Hindlimb muscle (tissue), 1 donor: ENCODE measurements at places on chromosomes 6 and 20. TPM values are rescaled to one million over a fixed set of nuclear protein-coding genes. Genes with fewer than 3 reads are reported as not detected.

- no peak for DNase-seq
Observed at GRCh38 chr6:30424549-30424948, 64.8 kb upstream of the HLA-E start.

GRCh38 chr6:10411971-10412460, 2.9 kb downstream of the TFAP2A start:
- no peak for DNase-seq

- DNase-seq: no peak
Observed at GRCh38 chr6:28251661-28252008, 434 bp downstream of the ZKSCAN4 start.

DNA sequence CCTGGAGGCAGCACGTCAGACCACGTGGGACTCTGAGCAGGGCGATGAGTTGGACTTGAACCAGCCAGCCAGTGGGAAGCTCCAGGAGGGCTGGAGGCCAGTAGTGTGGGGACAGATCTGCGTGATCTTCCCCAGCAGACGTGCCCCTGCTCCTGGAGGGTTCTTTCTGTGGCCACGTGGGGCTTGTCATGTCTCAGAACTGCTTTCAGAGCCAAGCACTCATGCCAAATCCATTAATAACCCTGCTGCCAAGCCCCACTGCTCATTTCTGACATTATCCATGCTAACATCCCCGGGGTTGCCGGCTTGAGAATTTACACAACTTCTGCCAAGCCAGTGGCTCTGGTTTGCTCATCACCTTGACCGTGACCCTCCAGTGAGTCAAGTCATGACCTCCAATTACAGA, 38.3 kb downstream of the SIRPA start:
- DNase-seq: peak; percentile 15

GRCh38 chr6:165819394-165819793, 156.4 kb upstream of the PDE10A start:
- DNase-seq: no peak

The FKBP1C gene
- 1.9 TPM for polyA plus RNA-seq

The KCNG1 gene
- polyA plus RNA-seq: 0.35 TPM

GRCh38 chr6:27133281-27134227, 113.9 kb upstream of the PRSS16 start:
- peak; percentile 64 for DNase-seq

DNA sequence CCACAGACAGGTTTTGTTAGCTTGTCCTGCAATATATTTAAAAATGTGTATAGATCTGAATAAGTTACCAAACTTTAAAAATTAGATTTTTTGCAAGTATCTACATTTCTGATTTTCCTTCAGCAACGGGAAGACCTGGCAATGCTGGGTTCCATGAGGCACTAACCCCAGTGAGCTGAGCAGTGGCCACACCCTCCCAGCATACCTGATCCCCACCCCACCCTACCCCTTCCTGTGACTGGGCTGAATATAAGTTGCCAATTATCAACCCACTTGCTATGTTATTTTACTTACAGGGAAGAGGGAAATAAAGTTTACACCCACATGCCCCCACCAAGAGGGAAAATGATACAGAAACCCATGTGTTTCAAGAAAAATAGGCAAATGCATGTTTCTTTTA, 70.3 kb upstream of the RALGAPA2 start:
- no peak for DNase-seq

The NKX2-2 gene
- not detected for polyA plus RNA-seq

DNA sequence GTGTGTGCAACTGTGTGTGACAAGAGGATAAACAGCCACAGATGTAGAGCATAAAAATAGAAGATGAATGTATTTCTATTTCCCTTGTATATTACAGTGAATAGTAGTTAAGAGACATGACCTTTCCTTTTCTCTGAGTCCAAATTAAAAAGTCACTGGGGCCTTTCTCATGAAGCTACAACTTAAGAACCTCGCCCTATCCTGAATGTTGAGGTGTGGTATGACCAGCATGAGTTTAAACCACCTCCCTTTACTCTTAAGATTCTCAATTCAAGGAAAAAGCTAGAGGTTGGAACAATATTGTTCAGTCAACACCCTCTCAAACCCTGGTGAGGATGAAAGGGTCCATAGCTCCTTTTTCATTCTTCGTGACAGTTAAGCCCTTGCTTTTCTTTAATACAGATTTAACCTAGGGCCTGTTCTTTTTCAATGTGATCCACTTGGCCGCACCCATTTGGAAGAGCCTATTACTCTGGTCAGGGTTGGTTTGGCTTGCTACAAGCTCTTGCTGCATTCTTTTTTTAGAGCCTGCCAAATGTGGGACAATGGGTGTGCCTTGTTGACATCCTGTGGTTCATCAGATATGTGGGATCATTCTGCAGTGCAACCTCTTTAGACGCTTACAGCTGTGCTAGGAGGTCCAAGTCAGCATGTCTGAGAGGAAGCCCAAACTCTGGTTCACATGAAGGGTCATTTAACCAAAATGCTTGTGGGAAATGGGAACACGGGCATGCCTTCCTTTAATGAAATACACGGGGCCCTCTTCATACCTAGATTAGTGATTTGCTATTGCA, 290.0 kb downstream of the HAO1 start:
- DNase-seq: no peak

DNA sequence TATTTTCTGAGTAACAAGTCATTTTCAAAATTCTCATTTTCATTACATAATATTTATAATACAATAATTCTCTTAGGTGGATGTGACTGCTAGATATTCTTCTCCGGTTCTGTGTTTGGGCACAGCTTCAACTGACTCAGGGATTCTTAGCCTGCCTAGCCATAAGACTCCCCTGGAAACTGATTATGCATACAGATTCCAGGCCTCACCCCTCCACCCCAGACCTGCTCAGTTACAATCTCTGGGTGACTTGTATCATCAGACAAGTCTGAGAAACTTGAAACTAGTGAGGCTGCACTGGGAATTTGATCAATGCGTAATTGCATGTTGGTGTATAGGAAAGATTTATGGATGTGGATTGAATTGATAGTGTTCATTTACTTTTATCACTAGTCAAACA, 25.4 kb downstream of the FLRT3 start:
- no peak for DNase-seq

DNA sequence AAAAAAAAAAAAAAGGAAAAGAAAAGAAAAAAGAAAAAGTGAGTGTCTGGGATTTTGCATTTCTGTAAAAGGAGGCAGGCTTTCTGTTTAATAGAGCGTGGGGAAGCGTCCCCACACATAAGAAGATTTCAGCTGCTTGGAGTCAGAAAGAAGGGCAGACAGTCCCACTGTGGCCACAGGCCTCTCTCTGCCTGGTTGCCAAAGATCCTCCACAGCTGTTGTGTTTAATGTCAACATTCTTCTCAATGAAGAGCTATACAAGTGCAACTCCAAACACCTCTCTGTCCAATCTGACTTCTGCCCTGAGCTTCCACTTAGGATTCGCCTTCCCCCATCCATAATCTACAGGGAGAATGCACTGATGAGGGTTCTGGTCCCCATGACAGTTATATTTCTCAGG, 64.3 kb upstream of the MLN start:
- no peak for DNase-seq

DNA sequence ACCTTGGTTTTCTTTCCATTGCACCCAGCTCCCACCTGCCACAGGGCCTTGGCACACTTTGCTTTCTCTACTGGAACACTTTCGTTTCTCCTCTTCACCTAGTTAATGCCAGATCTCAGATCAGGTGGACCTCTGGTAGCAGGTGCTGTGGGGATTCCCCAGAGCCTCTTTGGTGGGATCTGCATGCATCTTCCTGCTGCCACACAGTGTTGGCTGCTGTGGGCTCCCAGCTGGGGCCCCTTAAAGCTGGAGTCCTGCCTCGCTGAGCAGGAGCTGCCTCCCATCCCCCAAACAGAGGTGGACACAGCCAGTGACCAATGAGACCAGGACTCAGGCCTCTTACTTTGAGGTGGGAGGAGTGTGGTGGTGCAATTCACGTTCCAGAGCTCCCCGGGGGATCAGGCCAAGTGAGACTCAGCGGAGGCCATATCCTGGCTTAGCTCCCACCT, 28.4 kb downstream of the CEBPB start:
- no peak for DNase-seq

- no peak for DNase-seq
Observed at GRCh38 chr6:133085471-133085870, 155.7 kb upstream of the EYA4 start.

GRCh38 chr20:8161264-8162071, 29.4 kb downstream of the PLCB1 start:
- DNase-seq: no peak

GRCh38 chr6:119110601-119111548, 32.4 kb upstream of the FAM184A start:
- peak; percentile 61 for DNase-seq

GRCh38 chr6:39785281-39785680, 6.9 kb upstream of the DAAM2 start:
- no peak for DNase-seq

GRCh38 chr6:4649728-4650127, 126.5 kb upstream of the CDYL start:
- no peak for DNase-seq

- DNase-seq: no peak
Observed at GRCh38 chr6:23851522-23851921, 274.5 kb upstream of the NRSN1 start.

The CRISP1 gene
- not detected for polyA plus RNA-seq

The SFTA2 gene
- polyA plus RNA-seq: not detected

DNA sequence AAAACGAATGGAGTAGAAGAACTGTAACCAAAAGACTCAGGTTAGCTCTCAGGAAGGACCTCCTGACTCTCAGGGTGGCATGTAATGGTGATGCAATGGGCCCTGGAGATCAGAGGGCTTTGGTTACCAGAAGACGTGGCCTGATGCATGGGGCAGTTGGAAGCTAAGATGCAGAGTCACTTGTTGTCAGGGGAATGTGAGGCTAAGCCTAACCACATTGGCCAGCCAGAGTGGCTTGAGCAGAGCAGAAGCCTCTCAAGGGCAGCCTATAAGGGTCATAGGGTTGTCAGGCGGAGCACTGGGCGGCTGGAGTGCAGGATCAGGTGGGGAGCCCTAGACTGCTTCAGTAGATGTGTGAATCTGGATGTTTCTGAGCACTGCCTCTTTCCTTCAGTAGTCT, 5.9 kb downstream of the CNBD2 start:
- DNase-seq: no peak

GRCh38 chr6:72890233-72890632, 268.4 kb downstream of the KCNQ5 start:
- no peak for DNase-seq

DNA sequence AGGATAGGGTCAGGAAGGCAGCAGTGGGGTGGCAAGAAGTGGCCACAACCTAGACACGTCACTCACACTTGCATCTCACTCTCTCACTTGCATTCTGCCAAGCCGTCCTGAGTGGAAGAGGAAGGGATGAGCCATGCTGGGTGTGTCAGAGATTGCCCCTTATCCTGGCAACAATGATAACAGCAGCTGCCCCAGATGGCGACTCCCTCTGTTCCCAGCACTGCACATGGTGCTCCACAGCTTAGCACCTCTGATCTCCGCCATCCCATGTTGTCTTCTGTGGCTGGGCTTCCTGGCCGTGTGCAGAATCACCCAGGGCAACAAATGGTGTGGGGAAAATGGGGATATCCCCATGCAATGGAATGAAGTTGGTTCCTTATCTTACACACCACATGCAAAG, 11.1 kb downstream of the KCNB1 start:
- DNase-seq: no peak

- no peak for DNase-seq
Observed at GRCh38 chr6:97630604-97631003, 347.6 kb upstream of the MMS22L start.

The RBBP8NL gene
- polyA plus RNA-seq: not detected

The EPB41L1 gene
- polyA plus RNA-seq: 20.8 TPM

GRCh38 chr20:21185849-21186248, 60.0 kb downstream of the KIZ start:
- no peak for DNase-seq

The HUS1B gene
- not detected for polyA plus RNA-seq

GRCh38 chr6:149306967-149307366, 10.5 kb upstream of the TAB2 start:
- DNase-seq: no peak

GRCh38 chr6:33668914-33669313, 42.6 kb downstream of the UQCC2 start:
- DNase-seq: no peak

GRCh38 chr6:152267967-152268845, 369.0 kb downstream of the SYNE1 start:
- no peak for DNase-seq

The CAP2 gene
- 213 TPM for polyA plus RNA-seq

The SAMD5 gene
- polyA plus RNA-seq: 2.1 TPM

DNA sequence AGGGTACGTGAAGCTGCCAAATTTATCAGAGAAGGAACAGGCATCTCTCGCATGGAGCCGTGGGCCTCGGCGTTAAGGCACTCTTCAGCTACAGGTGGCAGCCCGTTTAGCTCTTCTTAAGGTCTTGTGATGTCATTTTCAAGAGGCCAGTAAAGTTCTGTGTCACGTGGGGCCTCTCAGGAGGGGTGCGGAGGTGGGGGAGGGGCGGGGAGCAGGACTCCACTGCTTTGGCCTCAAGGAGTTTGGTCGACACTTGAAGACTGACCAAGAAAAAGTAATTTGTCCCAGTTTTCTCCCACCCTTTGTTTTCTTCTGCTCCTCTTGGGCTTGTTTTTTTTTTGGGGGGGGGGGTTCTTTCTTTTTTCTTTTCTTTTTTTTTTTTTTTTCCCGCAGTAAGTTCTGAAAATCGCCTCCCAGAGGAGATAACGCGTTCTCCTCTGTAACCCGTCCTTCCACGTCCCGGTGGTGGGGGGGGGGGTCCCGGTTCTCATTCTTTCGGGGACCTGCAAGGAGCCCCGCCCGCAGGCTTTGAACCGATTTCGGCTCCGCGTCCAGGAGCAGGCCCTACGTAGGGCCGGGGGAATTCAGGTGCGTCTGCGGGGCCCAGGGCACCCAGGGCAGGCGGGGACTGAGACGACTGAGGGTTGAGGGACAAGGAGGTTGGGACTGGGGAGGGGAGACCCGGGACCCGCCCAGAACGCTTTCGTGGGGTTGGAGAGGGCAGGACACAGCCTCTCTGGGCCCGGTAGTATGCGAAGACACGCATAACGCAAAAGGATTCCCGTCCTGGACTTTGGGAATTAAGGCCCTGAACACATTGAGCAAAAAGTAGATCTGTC, 26.0 kb downstream of the GPX6 start:
- peak; percentile 60 for DNase-seq

DNA sequence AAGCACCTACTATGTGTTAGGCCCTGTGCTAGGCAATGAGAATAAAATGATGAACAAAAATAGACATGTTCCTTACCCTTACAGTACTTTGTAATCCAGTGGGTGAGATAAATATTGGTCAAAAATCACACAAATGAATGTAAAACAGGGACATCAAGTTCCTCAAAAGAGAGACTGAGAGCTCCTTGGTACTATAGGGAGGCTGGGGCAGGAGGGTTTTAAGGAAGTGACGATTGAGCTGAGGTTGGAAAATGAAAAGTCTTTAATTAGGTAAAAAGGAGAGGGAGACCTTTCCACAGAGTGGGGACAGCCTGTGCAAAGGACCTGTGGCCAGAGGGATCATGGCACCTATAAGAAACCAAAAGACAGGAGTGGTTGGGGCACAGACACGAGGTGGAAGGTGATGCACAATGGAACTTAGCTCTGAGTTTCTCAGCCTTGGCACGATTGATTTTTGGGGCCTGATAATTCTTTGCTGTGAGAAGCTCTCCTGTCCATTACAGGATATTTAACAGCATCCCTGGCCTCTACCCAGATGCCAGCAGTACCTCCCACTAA, 140.3 kb downstream of the CEP57L1 start:
- DNase-seq: no peak

The PI3 gene
- not detected for polyA plus RNA-seq

- DNase-seq: no peak
Observed at GRCh38 chr6:776951-777350, 84.0 kb upstream of the EXOC2 start.
